ENCODE measurements at places on chromosomes 11 and 22.

GRCh38 chr11:64104632-64105031 is 61.3 kb downstream of the MACROD1 start:
- DNase-seq: no peak

DNA sequence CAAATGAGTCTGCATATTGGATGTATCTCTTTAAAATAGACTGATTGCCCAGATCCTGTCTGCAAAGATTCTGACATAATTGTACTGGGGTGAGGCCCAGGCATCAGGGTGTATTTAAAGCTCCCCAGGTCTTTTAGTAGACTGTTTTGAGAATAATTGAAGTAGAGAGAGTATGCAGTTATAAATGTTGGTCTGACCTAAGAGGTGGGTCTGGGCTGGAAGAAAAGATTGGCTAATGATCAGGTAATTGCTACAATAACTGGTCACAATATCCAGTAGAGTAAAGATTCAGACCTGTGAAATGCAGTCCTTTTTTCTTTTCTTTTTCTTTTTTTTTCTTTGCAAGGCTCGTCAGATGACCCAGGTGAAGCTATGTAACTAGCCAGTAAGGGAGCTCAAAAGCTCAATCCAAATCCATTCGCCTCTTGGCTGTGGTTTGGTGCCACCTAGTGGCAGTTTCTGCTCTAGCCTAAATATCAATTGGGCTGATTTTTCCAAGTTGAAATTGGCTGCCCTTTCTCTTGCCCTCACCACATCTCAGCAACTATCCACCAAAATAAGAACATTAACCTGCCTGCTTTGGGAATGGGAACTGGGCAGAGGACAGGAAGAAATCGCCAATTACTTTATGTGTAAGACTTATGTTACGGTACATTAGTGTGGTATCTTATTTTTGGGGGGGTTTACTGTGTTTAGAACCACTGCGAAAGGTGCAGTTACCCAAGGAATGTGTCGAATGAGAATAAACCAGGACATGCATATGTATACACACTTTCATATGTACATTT is 45.9 kb downstream of the ZNF143 start:
- peak; percentile 65 for DNase-seq

DNA sequence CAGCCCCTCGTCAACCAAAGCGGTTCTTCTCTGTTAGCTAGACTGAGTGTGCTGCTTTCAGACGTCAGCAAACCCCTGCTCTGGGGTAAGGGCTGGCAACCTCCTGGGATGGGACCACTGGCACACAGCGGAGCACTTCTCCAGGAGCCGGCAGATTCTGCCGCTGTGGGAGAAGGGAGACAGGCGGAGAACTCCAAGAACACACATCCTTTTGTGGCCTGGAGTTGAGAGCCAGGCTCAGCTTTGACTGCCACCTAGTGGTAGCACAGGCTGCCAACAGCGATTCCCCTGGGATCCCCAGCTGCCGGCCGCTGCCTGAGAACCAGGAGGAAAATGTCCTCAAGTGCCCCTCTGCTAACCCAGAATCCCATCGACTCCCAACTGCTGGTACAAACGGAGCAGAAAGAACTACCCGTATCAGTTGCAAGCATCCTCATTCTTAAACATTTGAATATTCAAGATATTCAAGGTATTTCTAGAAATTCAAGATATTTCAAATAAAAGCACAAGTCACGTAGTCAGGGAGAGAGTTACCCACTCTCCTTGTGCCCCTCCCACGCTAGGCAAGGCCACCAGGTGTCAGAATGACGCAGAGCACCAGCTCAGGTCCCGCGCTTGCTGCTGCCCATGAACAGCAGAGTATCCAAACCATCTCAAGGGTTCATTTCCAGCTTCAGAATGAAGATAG is 4.9 kb downstream of the LTO1 start:
- peak; percentile 86 for DNase-seq

GRCh38 chr11:93393386-93393785 is 62.8 kb downstream of the DEUP1 start:
- no peak for DNase-seq

- no peak for DNase-seq
Measured at GRCh38 chr11:13236626-13237025, 41.0 kb upstream of the BMAL1 start.

GRCh38 chr11:1041936-1042608 is 5.6 kb upstream of the MUC6 start:
- DNase-seq: no peak

DNA sequence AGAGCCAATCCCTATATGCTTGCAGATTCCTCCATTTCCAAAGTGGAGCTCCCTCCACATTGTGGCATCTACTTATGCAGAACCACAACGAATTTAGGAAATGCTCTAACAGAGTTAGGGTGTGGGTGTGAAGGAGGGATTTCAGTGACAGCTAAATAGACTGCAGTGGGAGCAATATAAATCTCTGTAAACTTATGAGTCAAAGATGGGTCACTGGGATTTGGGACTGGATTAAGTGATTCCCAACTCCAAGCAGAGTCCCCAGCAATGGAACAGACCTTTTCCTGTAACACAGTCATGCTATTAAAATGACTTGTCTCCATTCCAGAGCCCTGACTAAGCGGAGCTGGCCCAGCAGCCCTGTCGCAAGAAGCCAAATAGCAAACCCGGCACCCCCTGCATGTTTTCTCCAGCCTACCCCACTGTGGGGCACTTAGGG is 36.6 kb downstream of the RPL27A start:
- no peak for DNase-seq

GRCh38 chr11:2537896-2538724 is 93.3 kb downstream of the KCNQ1 start:
- no peak for DNase-seq

DNA sequence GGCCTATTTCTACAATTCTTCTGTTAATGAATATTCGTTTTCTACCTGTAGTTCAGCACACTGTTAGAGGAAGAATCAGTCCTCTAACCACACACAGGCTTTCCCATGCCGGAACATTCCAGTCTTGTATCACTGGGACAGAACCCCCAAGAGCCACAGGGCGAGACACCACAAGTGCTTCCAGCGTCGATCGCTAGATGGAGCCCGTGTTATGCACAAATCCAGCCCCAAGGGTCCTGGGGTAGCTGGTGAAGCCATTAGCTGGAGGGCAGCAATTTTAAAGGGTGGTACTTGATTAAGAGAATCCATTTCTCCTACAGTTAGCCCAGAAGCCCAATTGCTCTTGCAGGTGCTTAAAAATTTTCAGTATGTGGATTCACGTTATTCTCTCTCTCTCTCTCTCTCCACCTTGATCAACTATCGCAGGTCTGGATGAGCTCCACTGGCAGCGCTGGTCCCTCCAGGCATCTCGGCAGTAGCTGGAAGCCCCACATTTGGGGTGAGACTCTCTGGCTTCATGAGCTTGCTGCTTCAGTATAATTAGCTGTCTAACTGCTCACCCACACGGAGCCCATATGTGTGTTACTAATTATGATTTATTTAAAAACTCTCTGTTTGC is 148.2 kb upstream of the SNX19 start:
- DNase-seq: peak; percentile 74

DNA sequence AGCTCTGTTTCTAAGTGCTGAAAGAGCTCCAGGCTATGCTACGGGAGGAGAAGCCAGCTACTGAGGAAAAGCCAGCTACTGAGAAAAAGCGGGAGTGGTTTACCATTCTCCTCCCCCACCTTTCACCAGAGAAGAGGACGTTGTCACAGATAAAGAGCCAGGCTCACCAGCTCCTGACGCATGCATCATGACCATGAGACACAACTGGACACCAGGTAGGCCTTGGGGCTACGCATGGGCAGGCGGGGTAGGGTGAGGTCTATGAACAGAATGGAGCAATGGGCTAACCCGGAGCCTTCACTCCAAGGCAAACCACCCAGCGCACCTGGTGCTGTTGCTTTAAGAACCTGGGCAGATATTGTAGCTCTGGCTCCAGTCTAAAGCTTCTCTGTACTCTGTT is 1.1 kb downstream of the IL18BP start:
- no peak for DNase-seq

All from globus pallidus (tissue), 1 donor.